SW 1271 (cell line): ENCODE measurements at places on chromosomes 7 and 10.

DNA sequence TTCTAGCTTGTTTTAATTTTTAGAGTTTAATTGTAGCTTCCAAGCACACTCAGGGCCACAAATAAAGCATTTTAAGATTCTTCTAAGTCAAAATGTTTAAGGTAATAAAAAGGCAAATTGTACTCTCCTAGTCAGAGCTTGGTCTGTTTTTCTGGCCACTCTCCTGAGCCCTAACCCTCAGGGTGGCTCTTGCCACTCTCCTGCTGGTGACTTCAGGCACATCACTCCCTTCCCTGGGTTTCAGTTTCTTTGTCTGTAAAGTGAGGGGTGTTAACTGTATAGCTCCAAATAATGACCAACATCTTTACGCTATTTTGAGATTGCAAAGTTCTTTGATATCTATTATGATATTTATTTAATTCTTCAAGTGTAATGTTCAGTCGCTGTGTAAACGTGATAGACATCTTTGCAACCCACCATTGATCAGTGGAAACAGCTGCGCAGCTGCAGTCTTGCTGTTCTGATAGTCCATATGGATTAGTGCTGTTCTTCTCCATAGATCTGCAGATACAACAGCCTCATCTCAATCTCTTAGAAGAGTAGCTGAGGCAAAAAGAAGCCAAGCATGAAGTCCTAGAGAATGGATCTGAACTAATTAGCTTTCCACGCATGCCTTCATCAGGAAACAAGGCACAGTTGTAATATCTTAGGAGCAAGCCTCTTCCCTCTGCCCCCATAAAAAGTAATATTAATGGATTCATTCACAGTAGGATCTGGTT lies 189.9 kb downstream of the PLPP4 start:
- no peak for DNase-seq

- DNase-seq = peak; percentile 67
Measured at GRCh38 chr10:101032637-101033224, 1.7 kb downstream of the SFXN3 start.

GRCh38 chr10:71964743-71965515 lies 734 bp downstream of the CHST3 start:
- no peak for DNase-seq

- DNase-seq = no peak
Measured at GRCh38 chr7:91357379-91357778, 93.1 kb downstream of the FZD1 start.
